ENCODE measurements at places on chromosomes 3 and 15.

DNA sequence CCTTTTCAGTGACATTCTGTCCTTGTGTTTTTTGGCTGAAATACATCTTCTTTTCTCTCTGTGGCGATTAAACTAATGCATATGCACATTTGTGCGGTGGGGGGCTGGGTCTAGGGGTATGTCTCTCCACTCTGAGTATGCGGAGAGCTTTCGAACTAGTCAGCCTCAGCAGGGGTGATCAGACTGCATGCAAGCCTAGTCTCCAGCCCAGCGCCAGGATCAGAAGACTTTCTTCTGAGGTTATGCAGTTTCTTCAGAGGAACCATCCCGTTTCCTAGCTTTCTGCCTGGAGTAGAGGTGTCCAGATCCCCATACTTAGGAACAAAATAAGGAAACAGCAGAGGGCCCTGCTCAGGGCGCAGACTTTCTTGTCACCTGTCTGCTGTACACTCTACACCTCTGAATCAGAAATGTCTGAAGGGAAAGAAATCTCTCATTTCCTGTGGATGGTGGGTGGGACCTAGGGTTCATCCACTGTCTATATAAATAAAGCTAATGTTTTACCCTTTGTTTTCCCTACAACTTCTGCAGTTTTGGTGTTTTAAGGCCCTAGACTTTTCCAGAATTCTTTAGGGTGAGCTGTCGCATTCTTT lies 230.4 kb downstream of the ABHD5 start:
- DNase-seq, result peak; percentile 65

- peak; percentile 14 for DNase-seq
Measured at GRCh38 chr3:72960812-72961518, 35.6 kb upstream of the PPP4R2 start.

GRCh38 chr15:66999046-66999968 lies 66.1 kb upstream of the SMAD3 start:
- DNase-seq, result peak; percentile 37

- DNase-seq, result peak; percentile 71
Measured at GRCh38 chr3:72907731-72908620, 20.1 kb downstream of the GXYLT2 start.

DNA sequence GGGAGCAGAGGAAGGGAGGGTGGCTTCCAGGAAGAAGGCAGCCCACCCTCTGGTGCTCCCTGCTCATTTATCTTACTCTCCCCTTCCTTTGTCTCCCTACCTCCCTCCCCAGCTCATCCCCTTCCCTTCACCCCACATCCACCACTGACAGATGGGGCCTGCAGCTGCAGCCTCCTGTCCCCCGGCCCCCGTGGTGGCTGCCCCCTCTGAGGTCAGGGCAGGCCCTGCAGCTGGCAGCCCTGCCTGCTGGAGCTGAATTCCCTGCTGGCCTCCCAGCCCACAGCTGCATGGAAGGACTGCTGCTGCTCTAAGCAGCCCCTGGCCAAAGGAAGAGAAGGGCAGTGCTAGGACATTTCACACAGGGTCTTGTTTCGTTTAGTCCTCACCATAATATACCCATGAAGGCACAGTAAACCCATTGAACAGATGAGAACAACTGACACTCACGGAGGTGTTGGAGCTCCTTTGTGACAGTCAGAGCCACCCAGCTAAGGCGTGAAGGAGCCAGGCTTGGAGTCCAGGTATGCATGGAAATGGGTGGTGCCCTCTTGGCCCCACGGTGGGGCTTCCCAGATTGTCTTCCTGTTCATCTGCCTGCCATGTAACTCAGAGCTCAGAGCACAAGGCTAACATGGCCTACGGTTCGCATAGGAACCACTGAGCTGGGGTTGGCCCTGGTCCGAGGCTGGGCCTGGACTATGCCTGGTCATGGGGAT lies 121.7 kb upstream of the PRR20G start:
- DNase-seq, result no peak

DNA sequence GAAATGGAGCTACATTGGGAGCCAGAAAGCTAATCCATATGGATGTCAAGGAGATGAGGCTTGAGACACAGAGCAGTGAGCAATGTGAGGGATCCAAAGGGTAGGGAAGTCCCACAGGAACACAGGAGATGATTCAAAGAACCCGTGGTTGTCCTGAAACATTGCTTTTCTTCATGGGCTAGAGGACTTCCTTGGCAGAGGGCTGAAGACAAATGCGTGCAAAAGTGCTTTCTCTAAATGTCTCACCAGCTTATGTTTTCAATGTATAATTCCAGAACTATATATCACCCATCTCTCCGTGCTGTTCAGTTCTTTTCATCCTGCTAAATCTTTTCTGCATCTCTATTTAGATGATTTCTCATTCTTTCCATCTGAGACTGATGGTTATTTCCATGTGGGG lies 46.0 kb upstream of the GOLGA8A start:
- DNase-seq, result no peak

DNA sequence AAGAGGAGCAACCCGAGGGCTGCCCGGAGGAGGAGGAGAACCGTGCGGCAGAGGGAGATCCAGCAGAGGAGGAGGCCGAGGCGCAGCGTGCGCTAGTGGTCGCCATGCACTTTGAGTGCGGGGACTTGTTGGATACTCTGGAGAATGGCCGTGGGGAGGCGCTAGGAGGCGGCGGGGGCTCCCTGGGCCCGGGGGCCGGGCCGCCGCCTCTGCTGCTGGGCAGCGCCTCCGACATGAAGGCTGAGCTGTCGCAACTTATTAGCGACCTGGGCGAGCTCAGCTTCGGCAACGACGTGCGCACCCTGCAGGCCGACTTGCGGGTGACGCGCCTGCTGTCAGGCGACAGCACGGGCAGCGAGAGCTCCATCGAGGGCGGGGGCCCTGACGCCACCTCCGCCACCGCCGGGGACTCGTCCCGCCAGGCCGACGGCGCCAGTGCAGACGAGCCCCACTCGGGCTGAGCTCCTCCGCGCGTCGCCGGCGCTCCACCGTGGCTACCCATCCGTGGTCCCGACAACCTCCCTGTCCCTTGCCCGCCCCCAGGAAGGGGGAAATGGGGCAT lies 2.0 kb downstream of the FAM43A start:
- peak; percentile 70 for DNase-seq

- DNase-seq, result no peak
Measured at GRCh38 chr3:116702334-116702733, 7.2 kb upstream of the TUSC7 start.

GRCh38 chr3:45109771-45110508 lies 36.2 kb downstream of the CDCP1 start:
- DNase-seq, result no peak

GRCh38 chr3:46504789-46505188 lies 7.0 kb downstream of the RTP3 start:
- DNase-seq, result no peak

GRCh38 chr3:105933871-105934270 lies 65.1 kb upstream of the CBLB start:
- DNase-seq, result no peak

DNA sequence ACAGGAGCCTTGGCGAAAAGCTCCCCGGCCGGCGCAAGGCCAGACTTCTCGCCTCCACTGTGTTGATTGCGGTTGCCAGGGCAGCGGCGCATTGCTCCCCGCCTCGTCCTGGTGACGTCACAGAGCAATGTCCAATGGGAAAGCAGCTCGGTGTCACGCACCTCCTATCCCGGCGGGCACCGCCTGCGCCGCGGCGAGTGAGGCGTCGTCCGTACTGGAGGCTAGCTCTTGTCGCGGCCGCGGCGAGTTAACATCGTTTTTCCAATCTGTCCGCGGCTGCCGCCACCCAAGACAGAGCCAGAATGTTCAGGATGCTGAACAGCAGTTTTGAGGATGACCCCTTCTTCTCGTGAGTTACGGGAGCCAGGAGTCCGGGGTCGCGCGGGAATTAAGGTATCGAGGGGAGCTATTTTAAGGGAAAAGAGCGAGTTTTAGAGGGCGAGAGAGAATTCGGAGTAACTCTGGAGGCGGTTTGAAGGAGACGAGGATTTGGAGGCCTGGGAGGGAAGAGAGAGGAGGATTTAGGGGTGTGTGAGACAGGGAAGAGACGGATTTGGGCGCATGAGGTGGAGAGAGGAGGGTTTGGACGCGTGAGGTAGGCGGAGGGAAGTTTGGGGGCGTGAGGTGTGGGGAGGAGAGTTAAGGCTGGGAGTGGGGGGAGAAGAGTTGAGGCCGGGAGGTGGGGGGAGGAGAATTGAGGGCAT lies at the start of gene MLF1:
TSS of gene MLF1 (plus strand) at position 196 of the 704 bp plus-strand sequence. CDS start at position 303, 107 bp downstream.
- peak; percentile 97 for DNase-seq

DNA sequence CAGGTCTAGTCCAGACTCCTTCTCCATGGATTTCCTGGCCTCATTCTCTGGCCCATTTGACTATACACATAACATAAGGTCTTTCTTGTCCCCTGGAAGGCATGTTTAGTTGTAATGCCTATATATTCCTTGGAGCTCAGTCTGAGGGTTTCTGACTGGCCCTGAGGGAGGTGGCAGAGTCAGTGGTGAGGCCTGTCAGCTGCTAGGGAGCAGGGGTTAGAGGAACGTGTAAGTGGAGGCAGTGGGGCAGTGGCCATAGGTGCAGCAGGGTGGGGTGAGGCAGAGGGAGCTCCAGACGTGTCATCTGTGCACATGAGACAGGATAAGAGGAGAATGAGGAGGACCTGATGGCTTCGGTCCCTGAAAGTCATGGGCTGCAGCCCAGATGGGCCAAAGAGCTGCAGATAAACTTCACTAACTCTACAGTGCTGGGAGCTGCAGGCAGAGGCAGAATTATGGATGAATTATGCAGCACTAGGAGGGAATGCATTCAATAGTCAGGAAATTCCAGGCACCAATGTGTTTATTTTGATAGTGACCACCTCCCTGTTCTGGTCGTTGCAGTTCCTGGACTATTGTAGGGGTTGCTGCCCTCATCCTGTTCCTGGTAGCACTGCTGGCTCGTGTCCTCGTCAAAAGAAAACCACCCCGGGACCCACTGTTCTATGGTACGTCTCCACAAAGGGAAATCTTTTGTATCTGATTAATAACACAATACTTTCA lies 4.9 kb downstream of the TM6SF1 start:
- peak; percentile 75 for DNase-seq

DNA sequence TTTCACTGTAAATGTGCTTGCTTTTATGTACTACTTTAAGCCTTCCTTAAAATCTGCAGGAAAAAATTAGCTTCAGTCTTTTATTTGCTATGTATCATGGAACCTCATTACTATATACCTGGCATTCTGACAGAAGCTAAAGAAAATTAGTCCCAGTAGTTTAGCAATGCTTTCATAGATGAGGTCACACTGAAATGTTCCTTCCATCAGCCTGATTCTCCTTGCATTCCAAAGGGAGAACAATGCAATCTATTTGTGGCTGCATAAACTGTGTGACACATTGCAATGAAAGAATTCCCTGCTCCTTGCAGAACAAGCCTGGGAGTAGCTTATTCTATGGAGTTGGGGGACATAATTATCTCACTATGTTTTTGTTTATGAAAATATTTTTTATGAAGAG lies 691.5 kb upstream of the ARPP21 start:
- DNase-seq, result peak; percentile 76

- no peak for DNase-seq
Measured at GRCh38 chr3:127676456-127676855, 3.7 kb downstream of the ABTB1 start.

DNA sequence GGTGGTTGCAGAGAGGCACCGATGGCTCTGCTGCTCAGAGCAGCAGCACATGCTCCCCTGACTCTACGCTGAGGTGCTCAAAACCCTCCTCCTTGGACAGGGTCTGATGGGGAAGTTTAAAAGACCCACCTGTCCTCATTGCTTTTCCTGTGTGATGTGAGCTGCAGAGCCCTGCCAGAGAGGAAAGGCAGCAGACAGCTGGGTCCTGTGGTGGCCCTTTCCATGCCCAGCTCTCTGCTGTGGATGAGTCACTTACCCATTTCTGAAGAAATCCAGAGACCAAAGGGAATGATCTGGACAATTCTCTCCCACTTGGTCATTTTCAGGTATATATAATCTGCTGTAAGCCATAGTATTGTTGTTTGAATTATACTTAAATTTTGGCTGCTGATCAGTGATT lies 121.7 kb downstream of the CHDH start:
- DNase-seq, result no peak

DNA sequence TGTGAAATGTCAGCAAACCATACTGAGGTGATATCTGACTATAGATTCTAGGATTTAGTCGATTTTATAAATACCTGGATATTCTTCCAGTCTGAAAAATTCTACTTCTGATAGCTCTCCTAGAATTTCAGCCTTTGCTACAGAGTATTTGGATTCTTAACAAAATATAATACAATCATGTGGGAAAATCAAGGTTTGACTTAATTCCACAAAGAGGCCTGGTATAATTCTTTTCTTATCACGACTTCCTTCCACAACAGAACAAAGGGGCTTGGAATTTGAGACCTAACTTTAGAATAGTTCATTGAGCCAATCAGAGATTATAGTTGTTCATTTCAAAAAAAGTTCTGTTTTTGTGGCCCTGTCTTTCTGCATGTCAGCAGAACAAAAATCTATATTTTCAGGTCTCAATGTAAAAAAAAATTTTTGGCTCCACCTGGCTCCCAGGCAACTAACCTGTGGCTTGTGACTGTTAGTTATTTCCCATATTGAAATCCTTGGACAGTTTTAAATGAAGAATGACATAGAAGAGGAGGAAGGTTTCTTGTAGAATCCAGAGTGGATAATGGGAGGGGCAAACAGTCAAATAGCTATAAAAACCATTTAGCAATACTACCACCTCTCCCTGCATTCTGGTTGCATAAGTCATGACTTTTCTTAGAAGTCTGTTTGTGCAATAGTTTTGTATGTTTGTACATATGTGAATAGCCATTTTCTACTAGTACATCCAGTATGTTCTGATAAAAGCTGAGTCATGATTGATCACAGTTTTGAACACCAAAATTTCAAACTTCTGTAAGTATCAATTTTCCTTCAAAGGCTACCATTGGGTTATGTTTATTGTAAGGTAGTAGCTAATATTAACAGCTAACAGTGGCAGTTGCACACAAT lies 4.0 kb downstream of the TM4SF1 start:
- peak; percentile 50 for DNase-seq

DNA sequence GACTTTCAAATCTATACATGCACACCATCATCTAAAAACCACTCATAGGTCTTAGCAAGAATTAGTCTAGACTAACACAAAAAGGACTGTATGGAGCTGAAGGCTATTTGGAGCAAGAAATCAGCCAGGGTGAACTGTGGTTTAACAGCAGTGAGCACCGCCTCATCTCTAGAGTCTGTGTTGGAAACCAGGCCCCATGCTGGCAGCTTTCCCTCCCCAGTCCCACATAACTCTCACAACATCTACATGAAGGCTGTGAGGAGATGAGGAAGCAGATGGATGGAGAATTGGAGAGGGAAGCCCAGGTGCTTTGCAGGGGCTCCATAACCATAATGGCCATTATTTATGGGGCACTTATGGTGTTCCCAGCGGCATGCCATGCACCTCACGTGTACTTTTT lies 133.2 kb upstream of the TOPAZ1 start:
- DNase-seq, result no peak

DNA sequence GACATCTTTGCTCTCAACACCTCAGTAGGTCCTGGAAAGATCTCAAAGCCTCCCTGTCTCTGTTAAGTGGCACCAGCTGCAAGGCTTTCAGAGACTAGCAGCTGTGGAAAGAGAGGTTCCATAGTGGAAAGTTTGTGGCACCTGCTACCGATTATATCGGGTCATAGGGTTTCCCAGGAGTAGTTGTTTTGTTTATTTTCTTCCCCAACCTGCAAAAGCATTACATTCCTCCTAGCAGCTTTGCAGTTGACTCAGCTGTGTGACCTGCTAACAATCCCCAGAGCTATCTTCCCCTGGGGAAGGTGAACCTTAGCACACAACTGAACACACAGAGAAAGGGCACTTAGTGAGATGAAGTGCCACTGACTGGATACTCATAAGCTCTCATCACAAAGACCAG lies 598.9 kb upstream of the GRM7 start:
- DNase-seq, result no peak

GRCh38 chr15:52806284-52806655 lies 16.1 kb upstream of the ONECUT1 start:
- no peak for DNase-seq
